ENCODE measurements at places on chromosomes 11 and 22.

DNA sequence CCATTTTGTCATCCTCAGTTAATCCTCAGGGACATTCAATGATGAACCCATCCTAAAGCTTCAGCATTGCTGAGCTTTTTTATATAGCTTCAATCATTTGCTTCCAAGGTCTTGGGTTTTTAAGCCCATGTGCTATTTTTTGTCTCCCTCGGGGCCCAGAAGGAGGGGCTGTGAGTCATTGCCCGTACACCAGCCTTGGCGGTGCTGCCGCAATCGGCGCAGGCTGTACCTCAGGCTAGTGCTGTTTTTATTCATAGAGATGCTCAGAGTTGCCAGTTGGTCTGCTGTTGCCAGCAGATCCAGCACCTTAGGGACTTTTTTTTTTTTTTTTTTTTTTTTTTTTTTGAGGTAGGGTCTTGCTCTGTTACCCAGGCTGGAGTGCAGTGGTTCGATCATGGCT is 35.5 kb downstream of the ACO2 start:
- DNase-seq: no peak

DNA sequence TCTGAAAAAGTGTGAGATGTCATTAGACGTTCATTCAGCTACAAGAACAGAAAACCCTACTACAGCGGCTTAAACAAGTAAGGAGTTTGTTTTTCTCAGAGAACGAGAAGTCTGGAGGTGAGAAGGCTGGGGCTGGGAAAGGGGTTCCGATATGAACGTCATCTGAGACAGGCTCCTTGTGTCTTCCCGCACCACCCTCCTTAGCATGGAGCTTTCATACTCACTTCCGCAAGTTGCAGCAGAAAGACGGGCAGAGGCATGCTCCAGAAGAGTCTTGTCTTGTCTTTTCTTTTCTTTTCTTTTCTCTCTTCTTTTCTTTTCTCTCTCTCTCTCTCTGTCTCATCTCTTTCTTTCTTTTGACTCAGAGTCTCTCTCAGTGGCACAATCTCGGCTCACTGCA is 3.6 kb downstream of the TMEM45B start:
- DNase-seq: no peak

- DNase-seq: no peak
These were observed 23.0 kb downstream of the PPIL2 start for GRCh38 chr22:21688706-21689381.

DNA sequence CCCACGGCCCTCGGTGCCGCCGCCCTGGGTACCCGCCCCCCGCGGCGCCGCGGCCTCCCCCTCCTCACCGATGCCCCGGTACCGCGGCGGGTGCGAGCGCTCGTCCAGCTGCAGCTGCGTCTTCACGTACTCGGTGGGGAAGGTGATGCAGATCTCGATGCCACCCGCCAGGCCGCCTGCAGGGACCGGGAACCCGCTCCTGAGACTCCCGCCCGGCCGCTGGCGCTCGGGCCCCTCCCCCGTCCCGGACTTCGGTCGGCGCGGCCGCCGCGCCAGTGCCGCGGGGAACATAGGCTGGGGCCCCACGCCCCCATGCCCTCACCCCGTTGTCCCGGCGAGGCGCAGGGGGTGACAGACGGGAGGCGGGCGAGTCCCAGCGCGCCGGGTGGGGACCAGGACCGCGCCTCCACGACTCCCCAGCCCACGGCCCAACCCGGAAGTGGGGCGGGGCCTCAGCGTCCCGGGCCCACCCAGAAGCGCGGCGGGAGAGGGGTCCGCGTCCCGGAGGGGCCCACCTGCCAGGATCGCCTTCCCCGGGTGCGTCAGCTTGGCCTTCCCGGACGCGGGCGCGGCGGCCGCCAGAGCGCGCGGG is 375 bp downstream of the SLC25A1 start:
- peak; percentile 45 for DNase-seq

DNA sequence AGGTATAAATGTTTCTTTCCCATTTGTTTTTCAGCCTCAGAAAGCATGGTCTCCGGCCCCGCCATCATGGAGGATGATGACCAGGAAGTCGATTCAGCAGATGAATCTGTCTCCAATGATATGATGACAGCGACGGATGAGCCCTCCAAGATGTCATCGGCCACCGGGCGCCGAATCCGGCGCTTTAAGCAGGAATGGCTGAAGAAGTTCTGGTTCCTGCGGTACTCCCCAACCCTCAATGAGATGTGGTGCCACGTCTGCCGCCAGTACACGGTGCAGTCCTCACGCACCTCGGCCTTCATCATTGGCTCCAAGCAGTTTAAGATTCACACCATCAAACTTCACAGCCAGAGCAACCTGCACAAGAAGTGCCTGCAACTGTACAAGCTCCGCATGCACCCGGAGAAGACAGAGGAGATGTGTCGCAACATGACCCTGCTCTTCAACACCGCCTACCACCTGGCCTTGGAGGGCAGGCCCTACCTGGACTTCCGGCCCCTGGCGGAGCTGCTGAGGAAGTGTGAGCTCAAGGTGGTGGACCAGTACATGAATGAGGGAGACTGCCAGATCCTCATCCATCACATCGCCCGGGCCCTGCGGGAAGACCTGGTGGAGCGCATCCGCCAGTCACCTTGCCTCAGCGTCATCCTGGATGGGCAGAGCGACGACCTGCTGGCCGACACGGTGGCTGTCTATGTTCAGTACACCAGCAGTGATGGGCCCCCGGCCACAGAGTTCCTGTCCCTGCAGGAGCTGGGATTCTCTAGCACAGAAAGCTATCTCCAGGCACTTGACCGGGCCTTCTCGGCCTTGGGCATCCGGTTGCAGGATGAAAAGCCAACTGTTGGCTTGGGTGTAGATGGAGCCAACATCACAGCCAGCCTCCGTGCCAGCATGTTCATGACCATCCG is 59.9 kb downstream of the SYT13 start:
- no peak for DNase-seq

DNA sequence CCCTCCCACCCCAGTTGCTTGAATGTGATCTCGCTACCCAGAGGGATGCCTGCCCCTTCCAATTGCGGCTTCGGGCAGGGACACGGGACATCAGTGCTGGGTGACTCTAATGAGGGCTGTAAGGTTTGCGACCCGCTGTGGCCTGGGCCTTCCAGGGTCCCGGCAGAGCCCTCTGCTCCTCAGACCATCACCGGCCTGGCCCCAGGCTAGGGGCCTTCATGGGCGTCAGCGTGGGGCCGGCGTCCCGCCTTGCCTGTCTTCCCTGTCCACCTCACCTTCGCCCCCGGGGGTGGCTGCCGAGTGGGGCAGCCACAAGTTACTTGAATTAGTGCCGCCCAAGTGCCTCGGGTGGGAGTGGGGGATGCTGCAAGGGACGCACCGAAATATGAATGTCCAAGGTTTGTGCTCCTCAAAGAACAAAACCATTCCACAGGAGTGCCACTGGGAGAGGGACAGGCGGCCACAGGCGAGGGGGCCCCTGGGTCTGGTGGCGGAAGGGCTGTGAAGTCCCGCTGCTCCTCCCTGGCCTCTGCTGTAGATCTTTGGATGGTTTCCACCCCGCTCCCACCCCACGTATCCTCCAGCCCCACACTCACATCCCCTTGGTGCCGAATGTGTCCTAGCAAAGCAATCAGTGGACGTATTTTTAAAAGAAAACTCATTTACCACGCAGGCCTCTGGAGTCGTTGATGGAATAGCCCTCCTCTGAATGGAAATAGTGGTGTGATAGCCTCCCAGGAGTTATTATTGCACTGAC is 317.1 kb downstream of the NTM start:
- no peak for DNase-seq

DNA sequence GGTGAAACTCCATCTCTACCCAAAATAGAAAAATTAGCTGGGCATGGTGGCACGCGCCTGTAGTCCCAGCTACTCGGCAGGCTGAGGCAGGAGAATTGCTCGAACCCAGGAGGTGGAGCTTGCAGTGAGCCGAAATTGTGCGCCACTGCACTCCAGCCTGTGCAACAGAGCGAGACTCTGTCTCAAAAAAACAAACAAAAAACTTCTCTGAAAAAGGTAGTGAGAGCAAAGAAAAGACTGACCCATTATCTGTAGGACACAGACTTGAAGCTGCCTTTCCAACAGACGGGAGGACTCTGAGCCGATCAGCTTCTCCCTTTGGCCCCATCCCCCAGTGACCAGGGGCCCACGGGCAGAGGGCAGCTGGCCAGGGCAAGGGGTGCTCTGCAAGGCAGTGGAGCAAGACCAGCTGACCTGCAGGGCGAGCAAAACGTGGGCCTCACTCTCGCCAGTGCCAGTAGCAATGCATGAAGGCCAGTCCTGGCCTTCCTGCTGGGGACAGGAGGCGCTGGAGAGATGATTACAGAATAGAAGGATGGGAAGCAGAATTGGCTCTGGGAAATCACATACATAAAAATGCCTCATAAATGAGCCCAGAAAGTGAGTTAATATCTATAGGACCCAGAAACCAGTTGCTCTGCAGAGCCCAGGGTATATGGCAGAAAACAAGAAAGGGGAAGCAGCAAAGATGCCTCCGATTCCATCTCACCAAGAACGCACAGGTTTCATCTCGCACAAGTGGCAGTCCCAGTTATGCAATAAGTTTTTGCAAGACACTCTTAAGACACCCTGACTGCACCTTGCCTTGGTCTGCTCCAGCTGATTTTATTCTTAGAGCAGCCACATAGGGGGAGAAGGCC is 2.8 kb downstream of the EHD1 start:
- no peak for DNase-seq

All from stimulated activated CD4-positive, alpha-beta T cell treated with anti-CD3 and anti-CD28 coated beads, Interleukin-1b, Interleukin-23, amount 100 ng/mL, for 48 hours (primary cell).